ENCODE measurements at places on chromosomes 6 and 20. TPM values are rescaled to one million over a fixed set of nuclear protein-coding genes. Genes with fewer than 3 reads are reported as not detected.

Gene SLC35D3
- not detected for total RNA-seq

Gene ANGPT4
- 6.0 TPM for total RNA-seq

Gene BPI
- total RNA-seq, result 0.44 TPM

Gene RAE1
- 20.6 TPM for total RNA-seq

Gene PRSS16
- total RNA-seq, result 13.4 TPM
